ENCODE measurements at places on chromosomes 1 and 21.

GRCh38 chr1:98119796-98120195 is 199.0 kb upstream of the DPYD start:
- no peak for DNase-seq

- no peak for DNase-seq
These were observed 308.9 kb downstream of the RWDD3 start for GRCh38 chr1:95542936-95543335.

- no peak for DNase-seq
These were observed 46.8 kb downstream of the NPHP4 start for GRCh38 chr1:5945445-5945844.

- no peak for DNase-seq
These were observed 17.4 kb downstream of the CELA3A start for GRCh38 chr1:22018583-22019559.

DNA sequence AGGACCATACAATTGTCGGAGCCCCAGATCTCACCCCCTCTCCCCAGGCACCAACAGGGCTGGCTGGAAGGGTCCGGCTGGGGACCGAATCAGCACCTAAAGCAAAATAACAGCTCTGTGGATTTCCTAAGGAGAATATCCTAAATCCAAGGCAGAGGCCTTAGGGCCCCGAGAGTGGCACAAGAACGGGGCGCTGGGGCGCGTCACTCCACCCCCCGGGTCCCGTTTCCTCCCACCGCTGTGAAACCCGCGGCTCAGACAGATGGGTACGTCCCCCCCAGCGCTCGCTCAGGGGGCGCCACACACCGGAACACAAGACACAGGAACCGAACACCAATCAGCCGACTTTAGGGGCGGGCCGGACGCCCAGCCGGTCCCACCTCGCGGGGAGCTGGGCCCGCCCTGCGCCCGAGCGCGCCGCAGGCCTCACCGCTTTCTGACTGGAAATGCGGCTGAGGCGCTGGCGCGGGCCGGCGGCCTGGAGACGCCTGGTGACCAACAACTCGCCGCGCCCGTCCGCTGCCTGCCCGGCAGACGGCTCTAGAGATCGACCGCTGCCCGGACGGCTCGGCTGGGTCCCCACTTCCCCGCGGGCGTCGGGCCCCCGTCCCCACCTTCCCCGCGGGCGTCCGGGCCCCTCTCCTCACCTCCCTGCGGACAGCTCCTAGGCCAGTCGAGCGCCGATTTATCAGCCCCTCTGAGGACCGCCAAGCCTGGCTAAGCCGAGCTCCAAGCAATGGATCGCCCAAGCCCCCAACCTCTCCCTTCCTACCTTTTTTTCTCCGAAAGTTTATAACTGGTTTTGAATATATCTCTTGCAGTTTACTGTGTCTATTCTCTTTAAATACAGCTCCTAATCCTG is at the start of gene HFM1:
Gene HFM1, minus strand, starts transcription at position 687 of the 862 bp plus-strand sequence. CDS start 3,755 bp downstream, outside the sequence.
- DNase-seq = no peak

- DNase-seq = no peak
These were observed 34.1 kb upstream of the NEK7 start for GRCh38 chr1:198122693-198123092.

DNA sequence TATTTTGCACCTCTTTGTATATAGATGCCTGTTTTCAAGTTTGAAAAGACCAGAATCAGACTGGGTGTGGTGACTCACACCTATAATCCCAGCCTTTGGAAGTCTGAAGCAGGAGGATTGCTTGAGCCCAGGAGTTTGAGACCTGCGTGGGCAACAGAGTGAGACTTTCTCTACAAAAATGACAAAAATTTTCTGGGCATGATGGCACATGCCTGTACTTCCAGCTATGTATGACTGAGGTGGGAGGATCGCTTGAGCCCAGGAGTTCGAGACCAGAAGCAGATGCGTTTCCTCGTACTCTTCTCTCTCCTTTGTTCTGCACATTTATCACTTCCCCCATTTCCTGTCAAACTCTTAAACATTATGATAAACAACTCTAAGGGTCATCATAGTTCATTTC is 310.0 kb upstream of the SNX7 start:
- no peak for DNase-seq

DNA sequence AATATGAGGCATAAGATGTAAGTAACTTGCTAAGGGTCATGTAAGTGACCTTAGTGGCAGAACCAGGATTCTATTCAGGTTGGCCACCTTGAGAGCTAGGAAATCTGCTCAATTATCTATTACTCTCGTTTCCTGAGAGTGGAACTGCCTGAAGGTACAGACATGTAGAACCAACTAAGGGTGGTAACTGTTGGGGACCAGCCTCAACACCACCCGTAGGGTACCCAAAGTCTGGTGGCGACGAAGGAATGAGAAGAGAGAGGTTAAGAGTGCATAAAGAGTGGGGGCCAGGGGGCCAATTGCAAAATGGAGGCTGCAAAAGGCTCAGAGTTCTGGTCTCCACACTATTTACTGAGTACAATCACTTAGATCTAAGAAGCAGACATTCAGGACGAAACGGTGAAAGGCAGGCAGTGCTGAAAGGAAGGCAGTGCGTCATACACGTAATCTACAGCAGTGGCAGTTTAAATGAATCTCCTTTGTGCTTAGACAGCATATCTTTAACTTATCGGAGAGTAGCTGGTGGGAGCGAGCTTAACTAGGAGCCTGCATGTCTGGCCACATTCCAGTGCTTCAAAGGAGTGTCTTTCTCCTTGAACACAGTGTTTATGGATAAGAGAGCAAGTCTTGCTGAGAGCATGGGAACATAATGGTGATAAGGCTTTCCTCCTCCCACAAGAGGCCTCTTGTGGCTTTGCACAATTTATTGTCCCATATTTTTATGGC is 25.0 kb downstream of the SRSF4 start:
- DNase-seq = no peak

- no peak for DNase-seq
These were observed 916 bp downstream of the YIPF1 start for GRCh38 chr1:53888681-53889080.

GRCh38 chr1:214385428-214385827 is 104.5 kb downstream of the SMYD2 start:
- DNase-seq = no peak

DNA sequence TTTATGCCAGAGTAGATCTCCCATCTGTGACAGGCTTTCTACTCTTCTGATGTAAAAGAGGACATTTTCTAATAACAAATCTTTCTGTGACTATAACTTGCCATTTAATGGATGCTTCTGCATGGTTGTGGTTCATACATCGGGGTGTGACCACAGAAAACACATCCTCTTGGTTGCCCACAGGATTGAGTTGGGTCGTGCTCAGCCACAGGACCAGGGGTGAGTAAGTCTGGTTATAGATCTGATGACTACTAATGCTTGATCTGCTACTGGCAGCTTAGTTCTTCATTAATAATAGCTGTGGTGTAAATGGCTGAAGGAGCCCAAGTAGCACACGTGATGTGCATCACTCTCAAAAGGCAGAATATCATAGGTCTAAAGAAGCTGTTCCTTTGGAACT is 328.2 kb downstream of the RWDD3 start:
- no peak for DNase-seq

DNA sequence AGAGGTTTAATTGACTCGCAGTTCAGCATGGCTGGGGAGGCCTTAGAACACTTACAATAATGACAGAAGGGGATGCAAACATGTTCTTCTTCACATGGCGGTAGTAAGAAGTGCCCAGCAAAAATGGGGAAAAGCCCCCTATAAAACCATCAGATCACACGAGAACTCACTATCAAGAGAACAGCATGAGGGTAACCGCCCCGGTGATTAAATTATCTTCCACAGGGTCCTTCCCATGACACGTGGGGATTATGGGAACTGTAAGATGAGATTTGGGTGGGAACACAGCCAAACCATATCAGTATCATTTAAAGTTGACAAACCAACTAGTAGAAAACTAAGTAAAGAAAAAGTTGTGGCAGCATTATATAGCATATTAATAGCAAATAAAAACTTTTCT is 71.3 kb upstream of the DNAJC6 start:
- no peak for DNase-seq

DNA sequence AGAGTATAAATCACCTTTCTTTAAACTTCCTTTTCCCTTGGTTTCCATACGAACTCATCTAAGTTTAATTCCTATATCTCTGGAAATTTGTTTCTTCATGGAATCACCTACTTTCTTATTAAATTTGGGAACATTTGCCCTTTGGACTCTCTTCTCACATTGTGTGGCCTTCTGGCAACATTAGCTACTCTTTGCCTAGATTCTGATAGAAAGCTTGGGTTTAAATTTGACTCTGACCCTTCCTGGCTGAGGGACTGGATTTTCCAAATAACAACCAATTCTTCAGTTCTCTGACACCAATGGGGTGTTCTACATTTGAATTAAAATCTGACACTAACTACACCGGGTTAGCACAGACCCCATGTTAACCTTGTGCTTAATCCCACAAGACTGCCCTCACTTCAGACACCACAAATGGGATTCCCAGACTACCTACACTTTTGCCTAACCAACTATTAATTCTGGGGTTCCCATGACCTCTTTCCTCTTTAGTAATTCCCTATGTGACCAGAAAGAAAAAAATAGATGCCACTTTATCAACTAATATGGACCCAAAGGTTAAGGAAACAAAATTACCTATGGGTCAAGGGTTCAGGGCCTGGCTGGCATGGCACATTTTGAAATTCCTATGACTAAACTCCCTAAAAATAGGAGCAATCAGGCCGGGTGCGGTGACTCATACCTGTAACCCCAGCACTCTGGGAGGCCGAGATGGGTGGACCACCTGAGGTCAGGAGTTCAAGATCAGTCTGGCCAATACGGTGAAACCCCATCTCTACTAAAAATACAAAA is 9.7 kb upstream of the THEM4 start:
- no peak for DNase-seq

GRCh38 chr21:44695641-44696040 is 1.3 kb upstream of the KRTAP10-12 start:
- no peak for DNase-seq

- DNase-seq = no peak
These were observed 309.3 kb downstream of the DISC1 start for GRCh38 chr1:231935856-231936255.

DNA sequence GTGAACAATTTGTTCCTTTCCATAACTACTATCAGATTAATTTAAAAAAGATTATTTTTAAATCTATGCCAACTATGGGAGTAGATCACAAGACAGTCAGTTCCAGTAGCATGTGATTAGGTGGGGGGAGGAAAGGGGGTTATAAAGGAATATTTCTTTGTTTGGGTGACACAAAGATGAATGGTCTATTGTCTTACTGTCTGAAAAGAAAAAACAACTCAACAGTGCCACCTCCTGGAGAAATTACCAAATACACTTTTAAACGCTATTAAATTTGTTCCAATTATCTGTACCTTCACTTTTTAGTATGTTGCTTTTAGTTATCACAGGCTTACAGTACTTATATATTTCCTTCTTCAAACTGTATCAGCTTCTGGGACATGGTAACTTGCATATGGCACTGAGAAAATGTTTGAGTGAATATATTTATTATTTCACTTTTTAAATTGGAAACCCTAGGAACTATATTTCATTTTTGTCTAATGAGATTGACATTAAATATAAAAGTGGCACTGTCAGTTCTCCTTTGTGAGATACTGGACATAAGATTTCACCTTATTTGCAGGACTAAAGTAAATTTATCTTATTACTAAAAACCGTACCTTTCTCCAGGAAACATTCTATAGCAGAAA is 1.7 kb upstream of the SORT1 start:
- DNase-seq = no peak

- no peak for DNase-seq
These were observed 39.9 kb downstream of the TEX35 start for GRCh38 chr1:178552856-178553255.

DNA sequence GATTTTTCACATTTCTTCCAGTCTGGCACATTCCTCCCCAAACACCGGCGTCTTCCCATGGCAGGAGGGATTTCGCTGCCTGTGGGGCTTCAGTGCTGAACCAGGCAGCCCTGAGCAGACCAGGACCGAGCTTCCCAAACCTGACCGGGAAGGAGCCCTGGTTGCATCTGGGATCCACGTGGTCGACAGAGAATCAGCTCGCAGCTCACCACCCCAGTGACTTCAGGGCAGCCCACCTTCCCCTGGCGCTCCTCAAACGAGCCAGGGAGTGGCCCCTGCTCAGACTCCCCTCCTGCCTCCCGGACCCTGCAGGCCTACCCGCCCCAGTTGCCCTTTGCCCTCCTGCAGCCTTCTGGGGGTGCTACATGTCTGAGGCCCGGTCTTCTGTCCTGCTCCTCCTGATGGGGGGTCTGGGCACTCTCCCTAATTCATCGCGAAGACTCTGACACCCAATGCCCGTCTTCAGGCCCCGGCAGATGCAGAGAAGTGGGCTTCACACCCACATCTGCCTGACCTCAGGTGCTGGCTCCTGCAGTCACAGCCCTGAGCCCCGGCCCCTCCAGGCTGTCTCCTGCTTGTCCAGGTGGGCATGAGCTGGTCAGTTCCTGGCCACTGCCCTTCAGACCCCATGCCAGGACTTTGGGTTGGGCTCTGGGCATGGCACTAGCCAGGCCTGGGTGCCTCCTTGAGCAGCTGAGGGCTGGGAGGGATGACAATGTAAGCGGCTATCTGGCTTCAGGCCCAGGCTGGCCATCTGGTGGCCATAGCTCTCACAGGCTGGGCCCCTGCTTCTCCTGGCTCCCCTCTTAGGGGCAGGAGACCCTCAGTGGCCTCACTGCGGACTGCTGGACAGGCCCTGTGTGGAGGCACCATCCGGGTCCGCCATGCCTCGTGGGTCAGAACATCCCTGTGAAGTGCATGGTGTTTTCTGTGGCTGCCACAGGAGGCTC is 26.1 kb upstream of the PRSS38 start:
- no peak for DNase-seq

GRCh38 chr1:212147581-212148033 is 112.1 kb downstream of the DTL start:
- DNase-seq = no peak

DNA sequence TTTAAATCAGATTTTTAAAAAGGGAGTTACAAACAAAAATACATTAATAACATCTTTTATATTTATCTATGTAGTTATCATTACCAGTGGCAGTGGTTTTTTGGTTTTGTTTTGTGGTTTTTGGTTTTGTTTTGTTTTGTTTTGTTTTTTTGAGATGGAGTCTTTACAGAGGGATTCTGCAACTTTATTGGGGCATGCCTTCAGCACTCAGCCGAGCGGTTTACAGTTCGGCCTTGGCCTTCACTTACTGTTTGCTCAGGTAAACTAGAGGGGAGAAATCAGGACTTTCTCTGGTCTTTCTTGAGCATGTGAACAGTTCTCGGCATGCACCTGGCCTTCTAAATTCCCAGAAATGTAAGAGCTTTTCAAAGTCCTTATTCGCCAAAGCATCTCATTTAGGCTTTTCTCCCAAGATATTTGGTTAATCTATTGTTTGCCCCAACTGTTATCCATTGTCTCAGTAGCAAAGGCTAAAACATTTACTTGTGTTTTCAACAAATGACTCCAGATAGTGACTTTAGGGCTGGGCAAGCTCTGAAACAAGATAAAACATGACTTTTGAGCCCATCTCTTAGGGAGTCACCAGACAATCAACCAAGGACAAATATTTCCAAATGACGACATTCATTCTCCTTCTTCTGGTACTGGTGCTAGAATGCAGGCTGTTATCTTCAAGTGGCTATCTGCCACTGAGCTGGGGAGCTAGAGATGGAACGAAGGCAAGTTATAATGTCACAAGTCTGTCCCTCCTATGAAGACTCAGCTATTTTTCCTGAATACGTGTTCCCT is 48.4 kb upstream of the ADORA3 start:
- no peak for DNase-seq

All from stimulated activated CD4-positive, alpha-beta T cell treated with anti-CD3 and anti-CD28 coated beads, Interleukin-1b, Interleukin-23, amount 100 ng/mL, for 1 hour (primary cell).